ENCODE measurements at places on chromosomes 1 and 21. TPM values are rescaled to one million over a fixed set of nuclear protein-coding genes. Genes with fewer than 3 reads are reported as not detected.

GRCh38 chr1:69592341-69592740, 24.6 kb downstream of the LRRC7 start:
- DNase-seq: no peak

- no peak for DNase-seq
Observed at GRCh38 chr21:34219334-34220060, 144.3 kb upstream of the KCNE2 start.

DNA sequence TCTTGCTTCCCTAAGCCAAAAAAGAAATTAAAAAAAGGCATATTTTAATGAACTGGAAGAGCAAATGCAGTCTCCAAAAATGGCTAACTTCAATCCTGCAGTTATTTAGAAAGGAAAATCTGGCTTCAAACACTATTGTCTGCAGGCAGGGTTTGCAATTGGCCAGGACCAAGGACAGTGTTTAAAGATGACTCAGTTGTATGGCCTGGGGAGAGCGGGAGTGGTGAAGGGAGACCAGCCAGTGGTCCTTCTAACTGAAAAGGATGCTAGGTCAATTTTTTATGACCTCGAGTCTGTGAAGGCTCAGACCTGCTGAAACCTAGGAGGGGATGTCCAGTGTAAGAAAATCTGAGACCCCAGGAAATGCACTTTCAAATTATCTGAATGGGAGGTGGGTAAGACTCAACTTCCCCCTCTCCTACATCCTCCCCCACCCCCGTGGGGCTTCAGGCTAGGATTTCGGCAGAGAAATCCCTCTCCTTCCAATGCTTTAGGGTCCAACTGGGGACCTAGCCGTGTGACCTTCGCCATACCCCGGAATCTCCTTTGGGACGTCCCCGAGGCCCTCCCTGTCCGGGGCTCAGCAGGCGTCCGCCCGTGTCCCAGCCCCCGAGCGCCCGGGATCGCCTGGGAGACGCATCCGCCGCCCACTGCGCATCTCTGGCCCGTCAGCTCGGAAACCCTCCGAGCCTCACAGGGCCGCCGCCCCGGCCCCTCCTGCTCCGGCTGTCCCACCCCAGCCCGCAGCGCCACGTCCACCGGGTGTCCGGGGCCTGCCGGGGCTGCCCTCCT, 602 bp upstream of the RIMKLA start:
- DNase-seq: no peak

- DNase-seq: no peak
Observed at GRCh38 chr1:6316240-6317097, 55.6 kb upstream of the GPR153 start.

DNA sequence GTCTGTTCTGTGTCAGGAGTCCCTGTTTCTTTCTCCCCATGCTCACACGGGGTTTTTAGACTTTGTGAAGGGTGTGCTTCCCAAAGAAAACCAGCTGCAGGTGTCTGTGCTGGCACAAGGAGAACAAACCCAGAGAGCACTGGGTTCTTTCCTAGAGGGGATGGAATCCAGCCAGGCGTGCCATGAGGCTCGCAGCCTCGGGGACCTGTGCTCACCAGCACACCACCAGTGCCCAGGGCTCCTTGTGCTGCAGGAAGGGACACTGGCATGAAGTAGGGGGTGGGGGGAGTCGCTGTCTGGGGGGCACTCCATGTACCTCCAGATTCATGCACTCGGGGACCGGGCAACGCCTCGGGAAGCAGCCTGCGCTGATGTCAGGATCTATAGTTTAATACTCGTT, 57.9 kb downstream of the AGPAT3 start:
- DNase-seq: no peak

DNA sequence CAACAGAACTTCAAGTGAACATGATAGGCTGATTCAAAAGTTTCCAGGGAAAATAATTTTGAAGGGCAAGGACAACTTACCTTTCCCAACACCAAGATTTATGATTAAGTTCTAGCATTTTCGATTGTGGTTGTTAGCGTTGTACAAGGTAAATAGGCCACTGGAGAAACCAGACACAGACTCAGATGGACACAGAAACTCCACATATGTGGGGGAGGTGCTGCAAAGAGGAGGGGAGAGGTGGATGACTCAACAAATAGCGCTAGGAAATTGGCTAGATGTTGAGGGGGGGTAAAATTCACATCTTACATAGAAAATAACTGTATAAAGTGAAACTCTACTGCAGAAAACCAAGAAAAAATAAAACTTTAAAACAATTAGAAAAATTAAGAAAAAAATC, 564.4 kb downstream of the MATN1 start:
- DNase-seq: no peak

DNA sequence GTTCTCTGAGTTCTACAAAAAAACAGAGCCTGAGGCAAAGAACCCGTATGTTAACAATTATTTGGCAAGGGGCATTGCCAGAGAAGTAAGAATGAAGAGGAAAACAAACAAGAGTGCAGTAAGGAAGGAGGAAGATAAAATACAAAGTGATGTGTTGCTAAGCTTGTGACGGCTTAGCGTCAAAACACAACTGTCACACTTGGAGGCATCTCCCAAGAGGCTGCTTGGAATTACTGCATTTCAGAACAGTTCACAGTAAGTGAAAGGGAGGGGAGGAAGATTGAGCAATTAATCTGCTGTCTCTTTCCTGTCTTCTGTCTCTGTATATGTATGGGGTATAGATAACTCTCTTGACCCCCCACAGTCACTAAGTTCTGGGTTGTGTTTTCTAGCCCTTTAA, 1017.0 kb upstream of the TMPRSS15 start:
- DNase-seq: no peak

Gene NUDT4B
- 1.5 TPM for total RNA-seq

Gene CAPZB
- total RNA-seq: 53.5 TPM

Gene TEX38
- not detected for total RNA-seq

Gene OTUD7B
- 13.8 TPM for total RNA-seq
